ENCODE measurements at places on chromosomes 4 and X.

DNA sequence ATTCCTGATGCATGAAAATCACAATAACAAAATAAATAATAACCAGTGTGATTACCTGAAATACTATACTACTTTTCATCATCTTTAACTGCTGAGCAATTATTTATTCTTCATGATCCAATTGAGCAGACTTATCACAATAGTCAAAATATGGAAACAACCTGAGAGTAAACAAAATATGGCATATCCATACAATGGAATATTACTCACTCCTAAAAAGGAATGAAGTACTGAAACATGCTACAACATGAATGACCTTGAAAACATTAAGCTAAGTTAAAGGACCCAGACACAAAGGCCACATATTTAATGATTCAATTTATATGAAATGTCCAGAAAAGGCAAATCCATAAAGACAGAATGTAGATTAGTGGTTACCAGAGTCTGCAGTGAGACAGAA, 146.8 kb downstream of the MID1IP1 start:
- DNase-seq: no peak

DNA sequence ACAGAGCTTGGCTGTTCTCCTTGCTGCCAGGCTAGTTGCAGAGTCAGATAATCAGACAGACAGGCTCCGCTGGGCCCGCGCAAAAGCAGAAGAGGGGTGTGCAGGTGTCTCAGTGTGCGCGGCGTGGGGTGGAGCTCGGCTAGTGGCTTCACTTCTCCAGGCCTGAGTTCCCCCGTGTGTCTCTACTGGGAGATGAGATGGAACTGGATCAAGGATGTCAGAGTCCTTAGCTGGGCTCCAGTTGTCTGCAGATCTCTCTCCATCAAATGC, 21.1 kb downstream of the HTRA3 start:
- no peak for DNase-seq

DNA sequence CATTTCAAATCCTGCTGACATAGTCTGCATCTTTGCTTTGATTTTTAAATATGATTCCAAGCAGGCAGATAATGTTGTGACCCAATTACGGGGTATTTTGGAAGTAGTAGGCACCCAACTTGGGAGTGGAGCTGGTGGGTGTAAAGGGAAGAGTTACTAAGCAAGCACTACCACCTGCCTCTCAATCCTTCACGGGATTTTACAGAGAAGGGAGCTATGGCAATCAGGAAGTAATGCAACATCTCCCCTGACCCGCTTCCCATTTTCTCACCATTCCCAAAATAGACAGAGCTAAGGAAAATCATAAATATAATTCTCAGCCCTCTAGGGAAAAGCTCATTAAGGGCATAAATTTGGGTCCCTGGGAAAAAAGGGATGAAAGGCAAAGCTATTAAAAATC, 9.2 kb downstream of the APBB2 start:
- no peak for DNase-seq

GRCh38 chr4:70518716-70519115, 347 bp downstream of the AMTN start:
- no peak for DNase-seq

DNA sequence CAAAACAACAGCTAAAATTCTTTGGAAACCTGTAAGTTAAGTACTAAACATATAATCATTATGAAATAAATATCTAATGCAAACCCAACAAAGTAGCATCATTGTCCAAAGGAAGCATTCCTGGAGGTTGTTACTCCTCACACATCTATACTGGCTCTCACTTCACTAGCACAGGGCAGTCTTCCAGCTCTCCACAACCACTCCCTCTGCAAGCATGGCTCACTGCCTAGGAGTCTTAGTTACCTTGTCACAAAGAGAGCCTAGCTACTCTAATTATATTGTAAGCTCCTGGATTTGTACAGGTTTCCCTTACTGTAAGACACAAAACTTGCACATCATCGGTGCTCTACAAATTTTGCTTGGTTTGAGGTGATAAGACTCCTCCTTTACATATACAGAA, 76.1 kb downstream of the AMMECR1 start:
- DNase-seq: no peak

DNA sequence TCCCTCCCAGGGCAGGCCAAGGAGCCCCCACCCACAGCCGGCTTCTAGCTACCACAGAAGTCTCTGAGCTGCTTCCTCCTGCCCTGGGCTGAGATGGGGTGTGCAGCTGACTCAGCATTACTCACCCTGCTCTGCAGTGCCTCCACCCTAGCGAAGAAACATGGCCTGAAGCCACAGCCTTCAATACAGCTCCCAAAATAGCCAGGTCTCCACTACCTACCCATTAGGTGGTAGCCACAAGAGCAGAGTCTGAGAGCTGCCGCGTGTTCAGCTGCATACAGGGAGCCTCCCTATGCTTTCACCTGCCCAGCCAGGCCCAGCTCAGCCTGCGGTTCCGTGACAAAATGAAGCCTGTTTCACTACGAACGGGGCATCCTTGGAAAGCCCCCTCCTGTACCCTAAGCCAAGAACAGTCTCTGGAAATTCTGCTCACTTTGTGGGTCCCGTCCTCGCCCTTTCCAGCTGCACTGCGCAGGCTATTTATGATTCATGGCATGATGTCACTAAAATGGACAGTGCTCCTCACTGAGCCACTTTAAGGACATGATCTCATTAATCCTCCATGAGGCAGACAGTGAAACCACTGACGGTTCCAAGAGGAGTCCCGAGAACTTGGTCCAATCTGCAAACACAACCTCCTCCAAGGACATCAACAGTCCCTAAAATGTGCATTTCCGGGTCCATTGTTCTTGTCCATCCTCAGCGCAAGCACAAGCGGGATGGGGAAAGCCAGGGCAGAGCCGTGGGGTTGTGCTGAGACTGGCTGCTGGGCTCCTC, 20.2 kb downstream of the WDR1 start:
- DNase-seq: peak; percentile 91

- DNase-seq: no peak
Measured at GRCh38 chrX:53471346-53471745, 37.2 kb upstream of the HSD17B10 start.

DNA sequence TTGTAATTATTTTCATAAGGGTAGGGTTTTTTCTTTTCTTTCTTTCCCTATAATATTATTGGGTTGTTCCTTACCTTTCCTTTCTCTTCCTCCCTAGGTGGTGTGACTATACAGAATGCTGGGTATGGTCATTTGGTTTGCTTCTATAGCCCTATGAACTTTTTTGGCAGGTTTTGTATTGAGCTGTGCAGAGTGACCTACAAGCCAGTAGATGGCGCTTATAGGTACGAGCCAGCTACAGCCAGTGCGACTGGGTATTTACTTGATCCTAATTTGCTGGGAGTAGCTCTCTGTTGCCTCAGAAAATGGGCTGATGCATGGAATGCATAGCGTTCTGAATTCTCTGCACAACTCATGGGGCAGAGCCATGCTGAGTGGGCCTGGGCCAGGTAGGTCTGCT, 423.3 kb downstream of the MAGEE1 start:
- DNase-seq: no peak

GRCh38 chr4:155543126-155543765, 123.4 kb upstream of the GUCY1A1 start:
- DNase-seq: no peak

DNA sequence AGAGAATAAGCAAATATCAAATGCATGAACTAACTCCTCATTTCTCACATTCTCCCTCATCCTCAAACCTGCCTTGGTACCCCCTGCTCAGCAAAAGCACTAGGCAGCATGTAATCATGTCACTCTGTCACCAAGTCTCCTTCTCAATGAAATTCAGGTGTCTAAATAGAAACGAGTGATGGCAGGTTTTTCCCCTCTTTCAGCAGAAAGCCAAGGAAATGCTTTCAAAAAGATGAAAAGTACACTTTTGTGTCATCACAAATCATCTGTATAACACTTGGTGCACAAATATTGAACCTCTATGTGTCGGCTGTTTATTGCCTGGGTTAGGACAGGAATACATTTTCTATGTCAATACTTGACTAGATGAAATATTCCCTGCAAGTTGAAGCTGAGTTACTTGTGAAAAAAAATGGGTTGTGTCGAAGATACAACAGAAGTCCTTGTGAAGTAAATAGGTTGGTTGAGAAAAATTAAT, 285.1 kb upstream of the MAGEB18 start:
- DNase-seq: no peak

- DNase-seq: no peak
Measured at GRCh38 chr4:25792200-25792791, 70.5 kb downstream of the SEL1L3 start.

DNA sequence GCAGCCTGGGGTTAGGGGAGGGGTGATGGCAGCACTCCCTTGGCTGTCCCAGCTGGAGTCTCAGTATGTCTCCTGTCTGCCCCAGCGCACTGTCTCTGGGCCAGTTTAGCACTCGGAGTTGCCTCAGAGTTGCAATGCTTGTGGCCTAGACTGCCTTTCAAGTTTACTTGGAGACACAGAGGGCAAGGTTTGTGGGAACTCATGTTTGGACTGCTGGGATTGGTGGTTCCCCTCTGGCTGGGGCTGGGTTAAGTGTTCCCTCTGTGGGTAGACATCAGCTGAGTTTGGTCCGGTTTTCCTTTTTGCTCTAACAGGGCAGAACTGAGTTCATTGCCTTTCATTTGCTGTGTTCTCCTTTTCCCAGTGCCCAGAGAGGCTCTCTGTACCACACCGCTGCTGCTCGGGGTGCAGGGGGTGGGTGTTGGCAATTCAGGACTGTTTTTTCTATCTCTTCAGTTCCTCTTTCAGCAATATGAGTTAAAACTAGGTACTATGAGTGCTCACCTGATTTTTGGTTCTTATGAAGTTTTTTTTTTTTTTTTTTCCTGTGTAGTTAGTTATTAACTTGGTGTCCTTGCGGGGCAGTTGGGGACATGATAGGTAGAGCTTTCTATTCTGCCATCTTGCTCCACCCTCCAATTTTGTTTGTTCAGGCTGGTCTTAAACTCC, 17.2 kb downstream of the RAB33B start:
- no peak for DNase-seq
